Activated T-helper 1 cell treated with anti-CD3 and anti-CD28 coated beads, Interleukin-12 subunit alpha, Interleukin-12 subunit beta, Interleukin-2, Interleukin-4 antibody, amounts not matched to agents 30 ng/mL and 10 ng/mL and 1 ng/mL, durations not matched to agents 14 hours and 24 hours and 36 hours (primary cell): ENCODE measurements at places on chromosomes 7 and 10. TPM values are rescaled to one million over a fixed set of nuclear protein-coding genes. Genes with fewer than 3 reads are reported as not detected.

CEP41 gene
- 17.1 and 17.8 TPM in 2 replicates for total RNA-seq

TMEM196 gene
- total RNA-seq: not detected in 2 replicates

OLAH gene
- total RNA-seq: 0.44 and 0.88 TPM in 2 replicates

OR6V1 gene
- total RNA-seq: not detected in 2 replicates

PRLHR gene
- total RNA-seq: not detected in 2 replicates

HTR7 gene
- not detected in 2 replicates for total RNA-seq

FBXL13 gene
- total RNA-seq: 0.34 and 0.54 TPM in 2 replicates

MLXIPL gene
- not detected in 2 replicates for total RNA-seq

HHEX gene
- total RNA-seq: 0.16 and 0.32 TPM in 2 replicates

- DNase-seq: no peak
- no peaks in the 10 kb centered on the region for H3K27me3 ChIP-seq
- no peaks in the 10 kb centered on the region for H3K4me1 ChIP-seq
- no peak overlapping the region for H3K27ac ChIP-seq
- H3K36me3 ChIP-seq: no peaks in the 10 kb centered on the region
- H3K4me3 ChIP-seq: no peak overlapping the region
Observed at GRCh38 chr10:10193848-10194247, 823.8 kb upstream of the CELF2 start.

DNA sequence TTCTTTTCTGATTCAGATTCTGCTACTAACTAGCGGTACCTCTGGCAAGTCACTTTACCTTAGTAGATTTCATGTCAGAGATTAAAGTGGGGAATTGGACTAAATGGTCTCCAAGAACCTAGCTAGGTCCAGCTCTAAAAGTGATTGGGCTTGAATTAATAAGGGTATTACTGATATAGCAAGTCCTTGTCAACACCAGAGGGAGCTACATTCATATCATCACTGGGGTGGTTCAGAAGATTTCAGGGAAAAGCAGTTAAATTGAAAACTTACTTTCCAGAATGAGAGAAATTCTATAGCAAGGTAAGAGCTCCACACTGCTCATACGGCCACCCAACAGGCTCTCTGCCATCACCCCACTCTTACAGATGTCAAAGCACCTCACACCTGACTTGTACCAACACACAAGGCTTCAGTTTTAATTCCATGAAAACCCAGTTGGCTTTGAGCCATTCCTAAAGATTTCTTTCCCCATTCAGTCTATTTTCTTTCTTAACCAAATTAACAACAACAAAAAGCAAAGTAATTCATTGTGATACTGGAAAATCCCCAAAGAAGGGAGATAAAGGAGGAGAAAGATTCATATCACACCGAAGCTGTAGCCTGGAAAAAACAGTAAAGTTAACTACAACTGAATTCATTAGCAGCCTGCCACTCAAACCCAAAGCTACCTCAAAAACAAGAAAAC lies 38.0 kb upstream of the SPOCK2 start:
- peaks cover 24% of the 10 kb centered on the region for H3K36me3 ChIP-seq
- H3K4me1 ChIP-seq: peaks cover 39% of the 10 kb centered on the region

- DNase-seq: no peak
- no peak overlapping the region for H3K27ac ChIP-seq
Observed at GRCh38 chr10:49105076-49105475, 10.2 kb downstream of the VSTM4 start.

- DNase-seq: no peak
- H3K4me1 ChIP-seq: no peaks in the 10 kb centered on the region
- no peak overlapping the region for H3K27ac ChIP-seq
- H3K36me3 ChIP-seq: no peaks in the 10 kb centered on the region
- no peak overlapping the region for H3K4me3 ChIP-seq
- no peaks in the 10 kb centered on the region for H3K27me3 ChIP-seq
Observed at GRCh38 chr7:18610331-18610948, 114.9 kb downstream of the HDAC9 start.

DNA sequence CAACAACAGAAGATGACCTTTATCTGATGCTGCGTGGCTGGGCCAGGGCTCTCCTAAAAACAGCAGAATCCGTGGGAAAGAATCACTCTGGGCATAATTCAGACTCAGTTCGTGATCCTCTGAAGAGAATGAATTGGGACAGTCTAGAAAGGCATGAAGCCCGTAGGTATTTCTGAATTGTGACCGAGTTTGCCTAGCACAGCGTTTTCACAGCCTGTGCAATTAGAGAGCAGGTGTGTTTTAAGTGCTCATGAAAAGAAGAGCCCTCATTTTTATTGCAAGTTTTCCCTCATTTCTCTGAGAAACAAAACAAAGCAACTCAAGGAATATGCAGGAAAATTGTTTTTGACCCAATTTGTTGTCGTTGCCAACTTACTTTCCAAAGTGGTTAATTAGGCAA lies 366.2 kb downstream of the WDR11 start:
- no peaks in the 10 kb centered on the region for H3K27me3 ChIP-seq
- no peak for DNase-seq
- no peaks in the 10 kb centered on the region for H3K36me3 ChIP-seq
- no peaks in the 10 kb centered on the region for H3K4me1 ChIP-seq
- H3K27ac ChIP-seq: no peak overlapping the region

DNA sequence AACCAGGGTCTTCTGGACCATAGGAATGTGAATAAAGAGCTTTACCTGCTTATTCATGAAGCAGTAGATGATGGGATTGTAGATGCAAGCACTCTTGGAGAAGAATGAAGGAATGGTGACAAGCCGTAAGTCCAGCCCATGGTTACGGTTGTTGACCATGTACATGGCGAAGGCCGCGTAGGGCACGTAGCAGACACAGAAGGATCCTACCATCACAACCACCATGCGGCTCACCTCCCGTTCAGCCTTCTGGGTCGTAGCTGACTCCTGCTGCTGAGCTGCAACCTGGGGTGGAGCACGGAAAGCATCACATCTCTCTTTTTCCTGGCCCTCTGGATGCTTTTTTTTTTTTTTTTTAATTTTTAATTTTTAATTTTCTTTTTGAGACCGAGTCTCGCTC lies 2.0 kb downstream of the OPN1SW start:
- no peak overlapping the region for H3K27ac ChIP-seq
- H3K4me1 ChIP-seq: peaks cover 6% of the 10 kb centered on the region
- DNase-seq: no peak
- H3K4me3 ChIP-seq: no peak overlapping the region
- H3K36me3 ChIP-seq: peaks cover 43% of the 10 kb centered on the region

DNA sequence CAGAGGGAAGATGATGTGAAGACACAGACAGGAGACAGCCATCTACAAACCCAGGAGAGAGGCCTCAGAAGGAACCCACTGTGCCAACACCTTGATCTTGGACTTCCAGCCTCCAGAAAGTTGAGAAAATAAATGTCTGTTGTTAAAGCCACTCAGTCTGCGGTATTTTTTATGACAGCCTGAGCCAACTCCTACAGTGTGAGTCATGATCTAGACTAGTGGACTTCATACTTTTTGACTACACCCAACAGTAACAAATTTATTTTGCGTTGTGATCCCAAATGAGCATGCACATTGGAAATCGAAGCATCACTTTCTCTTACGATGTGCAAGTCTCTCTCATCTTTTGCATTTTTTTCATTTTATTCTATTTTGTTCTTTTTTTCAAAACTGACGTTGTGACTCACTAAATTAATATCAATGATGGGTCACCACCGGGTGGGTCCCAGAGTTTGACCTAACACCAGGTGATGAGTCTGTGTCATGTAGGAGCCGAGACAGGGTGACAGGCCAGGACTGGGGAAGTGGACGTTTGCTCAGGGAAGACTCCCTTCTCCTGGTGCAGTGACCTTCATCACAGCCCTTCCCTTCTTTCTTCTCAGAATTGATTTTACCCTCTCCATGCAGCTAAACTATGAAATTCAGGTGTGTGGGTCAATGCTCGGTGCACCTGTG lies 28.9 kb downstream of the PHYH start:
- H3K27me3 ChIP-seq: peaks cover 2% of the 10 kb centered on the region
- peaks cover 5% of the 10 kb centered on the region for H3K4me1 ChIP-seq
- DNase-seq: no peak
- no peaks in the 10 kb centered on the region for H3K36me3 ChIP-seq
- H3K4me3 ChIP-seq: no peak overlapping the region
- H3K27ac ChIP-seq: no peak overlapping the region

DNA sequence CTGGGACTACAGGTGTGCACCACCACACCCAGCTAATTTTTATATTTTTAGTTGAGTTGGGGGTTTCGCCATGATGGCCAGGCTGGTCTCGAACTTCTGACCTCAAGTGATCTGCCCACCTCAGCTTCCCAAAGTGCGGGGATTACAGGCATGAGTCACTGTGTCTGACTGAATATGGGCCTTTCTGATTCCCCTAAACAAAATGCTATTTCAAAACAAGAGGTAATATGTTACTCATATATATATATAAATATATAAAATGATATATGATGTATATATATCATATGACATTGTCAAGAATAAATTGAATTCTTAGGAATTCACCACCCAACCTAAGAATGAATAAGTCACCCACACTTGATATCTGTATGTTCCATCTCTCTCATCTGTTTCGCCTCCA lies 12.8 kb upstream of the TIAL1 start:
- no peaks in the 10 kb centered on the region for H3K27me3 ChIP-seq
- H3K4me1 ChIP-seq: peaks cover 4% of the 10 kb centered on the region

GRCh38 chr10:60992636-60993035 lies 48.7 kb upstream of the RHOBTB1 start:
- no peaks in the 10 kb centered on the region for H3K4me1 ChIP-seq
- no peaks in the 10 kb centered on the region for H3K27me3 ChIP-seq
- DNase-seq: no peak
- H3K4me3 ChIP-seq: no peak overlapping the region

GRCh38 chr10:53395449-53395848 lies 622.9 kb upstream of the MBL2 start:
- no peaks in the 10 kb centered on the region for H3K4me1 ChIP-seq
- H3K36me3 ChIP-seq: no peaks in the 10 kb centered on the region
- H3K27ac ChIP-seq: no peak overlapping the region
- H3K27me3 ChIP-seq: no peaks in the 10 kb centered on the region
- DNase-seq: no peak
- H3K4me3 ChIP-seq: no peak overlapping the region

GRCh38 chr7:37191797-37192196 lies 256.9 kb downstream of the ELMO1 start:
- DNase-seq: no peak
- H3K36me3 ChIP-seq: peaks cover 13% of the 10 kb centered on the region
- no peaks in the 10 kb centered on the region for H3K27me3 ChIP-seq
- H3K4me3 ChIP-seq: no peak overlapping the region

DNA sequence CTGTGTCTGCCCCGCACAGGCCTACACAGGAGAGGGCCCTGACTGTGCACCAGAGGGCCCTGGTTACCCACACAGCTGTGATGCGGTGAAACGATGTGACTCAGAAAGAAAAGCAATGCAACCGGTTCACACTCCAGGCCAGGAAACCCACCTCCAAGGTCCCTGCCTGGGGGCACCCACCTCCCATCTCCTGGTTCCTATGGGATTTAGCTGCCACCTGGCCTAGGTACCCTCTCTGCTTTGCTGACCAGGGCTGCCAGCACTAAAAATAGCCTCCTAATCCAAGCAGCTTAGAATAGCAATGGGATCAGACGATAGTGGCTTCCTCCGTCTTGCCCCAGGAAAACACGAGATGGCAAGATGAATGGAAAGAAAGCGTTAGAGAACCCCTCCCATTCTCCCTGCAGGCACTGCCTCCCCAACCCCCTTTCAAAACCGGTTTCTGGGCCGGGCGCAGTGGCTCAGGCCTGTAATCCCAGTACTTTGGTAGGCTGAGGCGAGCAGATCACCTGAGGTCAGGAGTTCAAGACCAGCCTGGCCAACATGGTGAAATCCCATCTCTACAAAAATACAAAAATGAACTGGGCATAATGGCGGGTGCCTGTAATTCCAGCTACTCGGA lies 12.4 kb downstream of the RBP3 start:
- H3K36me3 ChIP-seq: no peaks in the 10 kb centered on the region
- no peak overlapping the region for H3K27ac ChIP-seq
- no peak for DNase-seq
- H3K4me3 ChIP-seq: no peak overlapping the region
- H3K4me1 ChIP-seq: no peaks in the 10 kb centered on the region
- H3K27me3 ChIP-seq: no peaks in the 10 kb centered on the region

DNA sequence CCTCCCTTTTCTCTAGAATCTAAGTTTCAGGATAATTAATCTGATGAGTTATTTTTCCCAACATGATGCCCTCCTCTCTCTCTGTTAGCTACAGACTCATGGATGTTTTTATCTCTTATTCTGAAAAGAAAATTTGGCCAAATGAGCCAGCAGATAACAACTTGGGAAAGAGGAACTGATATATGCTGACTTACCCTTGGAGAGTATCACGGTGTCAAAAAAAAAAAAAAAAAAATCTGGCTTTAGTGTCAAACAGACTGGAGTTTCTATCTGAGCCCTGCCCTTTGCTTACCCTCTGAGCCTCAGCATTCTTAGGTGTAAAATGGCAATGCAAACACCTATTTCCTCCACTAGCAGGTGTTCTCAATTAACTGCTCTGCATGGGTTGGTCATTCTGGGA lies 190.4 kb downstream of the AHR start:
- H3K36me3 ChIP-seq: no peaks in the 10 kb centered on the region
- H3K27ac ChIP-seq: no peak overlapping the region
- no peaks in the 10 kb centered on the region for H3K27me3 ChIP-seq

GRCh38 chr7:104040666-104041065 lies 51.2 kb upstream of the RELN start:
- no peaks in the 10 kb centered on the region for H3K4me1 ChIP-seq
- no peaks in the 10 kb centered on the region for H3K27me3 ChIP-seq
- H3K36me3 ChIP-seq: no peaks in the 10 kb centered on the region
- no peak for DNase-seq
- no peak overlapping the region for H3K4me3 ChIP-seq

DNA sequence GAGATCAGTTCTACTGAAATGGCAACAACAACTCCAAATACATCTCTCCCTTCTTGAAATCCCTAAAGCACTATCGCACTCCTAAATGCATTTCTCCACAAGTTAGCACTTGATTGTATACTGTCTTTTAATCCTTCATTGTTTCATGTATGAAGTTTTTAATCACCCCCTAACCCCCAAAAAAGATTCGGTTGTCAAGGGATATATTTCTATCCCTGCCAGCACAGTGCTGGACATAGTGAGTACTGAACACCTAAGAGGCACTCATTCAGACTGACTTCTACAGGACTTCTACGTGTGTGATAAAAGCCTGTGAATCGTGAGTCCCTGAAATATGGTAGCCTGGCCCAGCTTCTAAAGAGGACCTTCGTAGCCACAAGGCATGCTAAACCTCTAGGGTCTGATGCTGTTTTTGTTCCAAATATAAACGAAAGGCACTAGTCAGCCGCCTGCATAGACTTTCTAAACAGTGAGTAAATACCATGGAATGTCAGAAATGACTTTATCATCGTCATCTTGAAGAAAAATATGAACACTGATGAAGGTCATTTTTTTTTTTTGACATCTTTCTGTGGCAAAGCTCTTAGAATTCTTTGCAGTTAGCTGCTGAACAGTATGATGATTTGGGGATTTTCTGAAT lies 14.6 kb upstream of the ZSCAN21 start:
- H3K27me3 ChIP-seq: no peaks in the 10 kb centered on the region
- peaks cover 53% of the 10 kb centered on the region for H3K36me3 ChIP-seq
- no peak overlapping the region for H3K4me3 ChIP-seq

GRCh38 chr7:98557538-98558031 lies 59.5 kb upstream of the NPTX2 start:
- H3K27me3 ChIP-seq: no peaks in the 10 kb centered on the region
- no peaks in the 10 kb centered on the region for H3K36me3 ChIP-seq
- no peak overlapping the region for H3K27ac ChIP-seq
- no peaks in the 10 kb centered on the region for H3K4me1 ChIP-seq
- H3K4me3 ChIP-seq: no peak overlapping the region
